ENCODE measurements at places on chromosomes 12 and 14.

DNA sequence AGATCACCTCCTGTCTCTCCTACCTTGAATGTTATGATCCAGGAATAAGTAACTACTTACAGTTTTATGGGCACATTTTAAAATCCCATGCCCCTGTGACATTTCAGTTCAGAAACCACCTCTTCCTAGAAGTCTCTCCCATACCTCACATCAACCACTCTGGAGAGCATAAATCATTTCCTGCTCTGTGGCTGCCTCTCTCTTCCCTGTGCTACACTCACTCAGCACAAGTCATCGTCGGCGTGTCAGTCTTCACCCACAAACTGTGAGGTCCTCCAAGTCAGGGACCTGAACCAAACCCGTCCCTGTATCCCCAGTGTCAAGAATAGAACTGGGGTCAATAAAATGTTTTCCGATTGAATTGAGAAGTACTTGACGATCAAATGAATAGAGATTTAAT lies 863.3 kb downstream of the BCL11B start:
- no peak for DNase-seq

DNA sequence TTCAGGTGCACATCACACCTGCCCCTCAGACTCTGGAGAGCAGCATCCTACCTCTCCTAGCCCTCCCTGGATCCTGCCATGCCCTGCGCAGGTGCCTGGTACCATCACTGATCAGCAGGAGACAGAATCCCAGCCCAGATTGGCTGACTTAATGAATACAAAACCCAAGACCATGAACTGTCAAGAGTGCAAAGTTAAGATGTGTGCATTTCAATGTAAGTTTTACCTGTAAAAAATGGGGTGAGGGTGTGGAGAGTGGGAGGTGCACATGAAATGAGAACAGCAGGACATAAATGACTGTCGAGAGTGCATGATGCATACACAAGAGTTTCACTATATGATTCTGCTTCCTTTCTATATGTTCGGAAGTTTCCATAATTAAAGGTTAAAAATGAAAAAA lies 57.9 kb upstream of the GPR68 start:
- DNase-seq, result peak; percentile 77

GRCh38 chr14:75634848-75635247 lies 25.8 kb downstream of the ERG28 start:
- DNase-seq, result no peak

DNA sequence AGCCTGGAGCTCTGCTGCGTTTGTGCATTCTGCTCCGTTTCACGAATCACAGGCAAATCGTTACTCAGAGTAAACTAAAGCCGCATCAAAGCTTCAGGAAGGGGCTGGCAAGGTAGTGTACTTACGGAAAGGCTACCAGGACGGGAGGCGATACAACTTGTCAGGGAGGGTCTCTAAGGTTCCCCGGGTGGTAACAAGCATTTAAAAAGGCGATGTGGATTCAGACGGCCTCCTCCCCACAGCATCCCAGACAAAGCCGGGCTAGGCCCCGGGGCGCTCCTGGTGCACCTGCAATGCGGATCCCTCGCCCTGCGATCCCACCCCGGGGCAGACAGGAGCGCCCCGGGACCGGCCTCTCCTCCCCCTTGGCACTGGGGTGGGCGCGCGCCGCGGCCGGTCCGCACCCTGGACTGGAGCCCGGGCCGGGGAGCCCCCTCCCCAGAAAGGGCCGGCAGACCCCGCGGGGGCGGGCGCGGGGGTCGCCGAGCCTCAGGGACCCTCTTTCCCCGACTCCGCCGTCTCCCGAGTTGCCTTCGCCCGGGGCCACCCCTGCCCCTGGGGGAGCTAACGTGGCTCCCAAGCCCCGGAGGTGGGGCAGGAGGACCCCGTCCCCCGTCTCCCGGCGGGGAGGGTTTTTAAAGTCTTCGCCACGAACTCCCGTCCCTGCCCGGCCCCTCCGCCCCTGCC lies 718 bp downstream of the CCDC92 start:
- peak; percentile 35 for DNase-seq

- DNase-seq, result no peak
Observed at GRCh38 chr12:49621651-49622500, 1.5 kb upstream of the PRPF40B start.

DNA sequence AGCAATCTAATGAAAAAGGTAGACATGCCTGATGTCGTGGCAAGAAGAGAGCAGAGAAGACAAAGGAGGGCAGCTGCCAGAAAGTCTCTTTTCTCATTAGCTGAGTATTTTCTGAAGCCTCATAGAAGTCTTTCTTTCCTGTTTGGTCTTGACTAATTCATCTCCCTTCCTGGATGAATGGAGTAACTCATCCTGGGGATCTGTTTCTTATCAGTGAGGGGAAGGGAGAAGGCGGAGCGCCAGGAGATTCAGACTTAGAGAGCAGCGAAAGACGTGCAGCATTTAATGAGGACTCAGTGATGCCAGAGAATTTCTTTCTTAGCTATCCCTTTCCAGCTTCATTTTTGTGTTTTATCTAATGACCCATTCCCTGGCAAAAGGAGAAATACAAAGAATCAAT lies 89.4 kb downstream of the SLC15A4 start:
- DNase-seq, result no peak

DNA sequence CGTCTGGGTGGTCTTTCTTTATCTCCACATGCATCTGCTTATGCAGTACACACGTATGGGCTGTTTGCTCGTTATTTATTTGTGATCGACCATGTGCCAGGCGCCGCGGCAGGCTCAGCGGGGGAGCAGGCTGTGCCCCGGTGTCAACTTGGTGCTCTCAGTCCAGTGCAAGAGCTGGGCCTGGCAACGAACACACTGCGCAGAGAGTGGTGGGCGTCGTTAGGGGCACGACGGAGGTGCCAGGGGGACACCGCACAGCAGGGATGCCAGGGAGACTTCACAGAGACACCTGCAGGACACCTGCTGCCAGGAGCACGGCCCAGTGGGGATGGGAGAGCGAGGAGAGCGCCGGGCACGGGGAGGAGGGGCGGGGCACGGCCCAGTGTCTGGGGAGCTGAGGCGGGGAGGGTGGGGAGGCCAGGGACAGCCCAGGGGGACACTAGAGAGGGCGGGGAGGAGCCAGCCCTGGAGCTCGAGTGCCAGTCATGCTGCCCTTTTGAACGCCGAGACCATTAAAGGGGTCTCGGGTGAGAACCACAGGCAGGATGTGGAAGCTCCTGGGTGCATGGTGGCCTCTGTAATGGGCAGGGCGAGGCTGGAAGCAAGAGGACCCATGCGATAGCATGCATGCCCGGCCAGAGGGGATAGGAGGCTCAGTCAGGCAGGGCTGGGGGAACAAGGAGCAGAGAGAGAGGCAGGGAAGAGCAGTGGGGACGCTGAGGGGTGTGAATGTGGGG lies 652 bp upstream of the LRCOL1 start:
- no peak for DNase-seq

- no peak for DNase-seq
Observed at GRCh38 chr12:117850048-117850447, 118.7 kb downstream of the KSR2 start.

DNA sequence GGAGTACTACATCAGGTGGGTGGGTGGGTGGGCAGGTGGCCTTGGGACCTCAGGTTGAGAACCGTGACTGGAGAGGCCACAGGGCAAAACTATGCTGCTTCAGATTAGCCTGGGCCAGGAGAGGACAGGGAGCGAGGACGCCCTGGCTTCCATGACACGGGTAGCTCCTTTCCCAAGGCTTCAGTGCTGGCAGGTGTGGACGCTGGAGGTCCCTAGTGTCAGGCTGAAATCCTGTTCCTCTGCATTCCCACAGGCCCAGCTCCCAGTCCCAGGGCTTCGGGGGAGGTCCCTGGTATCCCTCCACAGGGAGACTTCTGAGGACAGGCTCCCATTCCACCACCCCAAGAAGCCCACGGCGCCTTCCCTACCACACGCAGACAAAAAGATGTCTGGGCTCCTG lies 31.6 kb downstream of the CCDC92 start:
- DNase-seq, result no peak

- DNase-seq, result peak; percentile 83
Observed at GRCh38 chr14:97458661-97459579, 661.7 kb downstream of the VRK1 start.

GRCh38 chr12:27008081-27008480 lies 6.1 kb downstream of the TM7SF3 start:
- no peak for DNase-seq

- no peak for DNase-seq
Observed at GRCh38 chr12:122355706-122356105, 66.8 kb downstream of the CLIP1 start.

DNA sequence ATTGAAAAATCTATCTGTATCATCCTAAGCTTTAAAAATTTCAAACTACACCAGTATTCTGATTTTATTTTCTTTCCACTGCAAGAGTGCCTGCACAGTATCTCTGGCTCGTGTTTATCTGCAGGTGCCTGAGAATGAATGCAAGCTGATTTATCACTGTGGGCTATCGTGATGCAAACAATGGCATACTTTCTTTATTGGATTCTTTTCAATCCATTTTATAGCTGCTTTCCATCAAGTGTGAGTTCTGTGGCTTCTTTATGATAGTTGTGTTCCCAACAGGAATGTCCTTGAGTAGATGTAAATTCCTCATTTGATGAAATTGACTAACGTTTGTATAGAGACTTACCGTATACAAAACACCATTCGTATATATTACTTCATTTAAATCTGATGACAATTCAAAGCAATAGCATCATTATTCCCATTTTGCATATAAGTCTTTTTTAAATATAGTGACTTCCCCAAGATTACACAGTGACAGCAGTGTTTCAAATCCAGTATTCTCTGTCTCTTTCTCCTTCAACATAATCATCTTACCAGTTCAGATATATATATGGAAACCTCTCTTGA lies 160.3 kb upstream of the ABCD2 start:
- no peak for DNase-seq

- DNase-seq, result no peak
Observed at GRCh38 chr14:66568220-66568619, 60.3 kb downstream of the GPHN start.

DNA sequence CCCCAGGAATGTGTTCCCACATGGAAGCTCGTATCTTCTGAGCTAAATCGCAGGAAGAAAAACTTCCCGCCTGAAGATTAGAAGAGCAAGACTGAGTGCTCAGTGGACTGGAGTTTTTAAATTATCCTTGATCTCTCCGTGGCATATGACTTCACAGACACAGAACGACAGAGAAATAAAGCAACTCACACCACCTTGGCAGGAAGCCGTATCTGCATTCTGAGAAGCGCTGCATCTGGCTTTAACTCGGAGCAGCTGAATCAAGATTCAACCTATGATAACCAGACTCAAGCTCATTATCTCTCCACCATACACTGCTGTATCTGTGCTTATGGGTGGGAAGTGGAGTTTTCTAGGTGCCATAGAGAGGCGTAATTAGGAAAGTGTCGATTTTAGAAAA lies 1482.7 kb downstream of the AACS start:
- DNase-seq, result no peak
